Activated naive CD8-positive, alpha-beta T cell treated with anti-CD3 and anti-CD28 coated beads, Interleukin-2, amount 10 ng/mL, durations not matched to agents 7 days and 5 days (primary cell): ENCODE measurements at places on chromosomes 13 and 19.
A peak's percentile ranks its signal among the peaks of the same experiment; 100 is the strongest.

DNA sequence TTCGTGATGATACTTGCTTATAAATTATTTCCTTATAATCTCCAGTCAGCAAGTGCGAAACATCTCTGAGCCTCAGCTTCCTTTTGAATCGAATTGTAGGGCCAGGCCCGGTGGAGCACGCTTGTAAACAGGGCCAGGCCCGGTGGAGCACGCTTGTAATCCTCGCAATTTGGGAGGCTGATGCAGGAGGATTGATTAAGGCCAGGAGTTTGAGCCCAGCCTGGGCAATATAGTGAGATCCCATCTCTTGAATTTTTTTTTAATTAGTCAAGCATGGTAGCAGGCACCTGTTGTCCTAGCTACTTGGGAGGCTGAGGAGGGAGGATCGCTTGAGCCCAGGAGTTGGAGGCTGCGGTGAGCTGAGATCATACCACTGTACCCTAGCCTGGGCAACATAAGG, 116.2 kb upstream of the MCF2L start:
- peaks cover 18% of the 10 kb centered on the region for H3K36me3 ChIP-seq
- no peaks in the 10 kb centered on the region for H3K4me1 ChIP-seq
- no peak for DNase-seq
- no peaks in the 10 kb centered on the region for H3K27me3 ChIP-seq
- no peak overlapping the region for H3K27ac ChIP-seq
- no peak overlapping the region for H3K4me3 ChIP-seq

- H3K27ac ChIP-seq = no peak overlapping the region
- H3K27me3 ChIP-seq = no peaks in the 10 kb centered on the region
- DNase-seq = no peak
- no peaks in the 10 kb centered on the region for H3K4me1 ChIP-seq
- H3K4me3 ChIP-seq = no peak overlapping the region
These were observed 166.7 kb upstream of the TSHZ3 start for GRCh38 chr19:31515931-31516330.

GRCh38 chr19:10155839-10156238, 36.1 kb upstream of the EIF3G start:
- no peak overlapping the region for H3K27ac ChIP-seq
- H3K4me3 ChIP-seq = no peak overlapping the region
- no peaks in the 10 kb centered on the region for H3K4me1 ChIP-seq
- H3K36me3 ChIP-seq = peaks cover 40% of the 10 kb centered on the region
- DNase-seq = no peak

GRCh38 chr13:41837629-41838028, 123.3 kb downstream of the VWA8 start:
- peaks cover 36% of the 10 kb centered on the region for H3K36me3 ChIP-seq
- peaks cover 2% of the 10 kb centered on the region for H3K4me1 ChIP-seq
- DNase-seq = no peak

DNA sequence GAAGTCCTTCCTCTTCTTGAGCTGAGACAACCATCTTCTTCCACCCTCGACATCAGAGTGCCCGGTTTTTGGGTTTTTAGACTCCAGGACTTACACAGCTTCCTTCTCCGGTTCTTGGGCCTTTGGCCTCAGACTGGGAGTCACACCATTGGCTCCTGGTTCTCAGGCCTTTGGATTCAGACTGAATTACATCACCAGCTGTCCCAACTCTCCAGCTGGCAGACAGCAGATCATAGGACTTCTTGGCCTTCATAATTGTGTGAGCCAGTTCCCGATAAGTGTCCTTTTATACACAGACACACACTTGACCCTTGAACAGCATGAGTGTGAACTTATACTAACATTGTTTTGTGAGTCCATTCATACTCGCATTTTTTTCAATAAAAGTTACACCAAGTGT, 166.0 kb upstream of the UBL3 start:
- peaks cover 7% of the 10 kb centered on the region for H3K27me3 ChIP-seq
- no peak overlapping the region for H3K4me3 ChIP-seq
- no peak for DNase-seq
- no peak overlapping the region for H3K27ac ChIP-seq

DNA sequence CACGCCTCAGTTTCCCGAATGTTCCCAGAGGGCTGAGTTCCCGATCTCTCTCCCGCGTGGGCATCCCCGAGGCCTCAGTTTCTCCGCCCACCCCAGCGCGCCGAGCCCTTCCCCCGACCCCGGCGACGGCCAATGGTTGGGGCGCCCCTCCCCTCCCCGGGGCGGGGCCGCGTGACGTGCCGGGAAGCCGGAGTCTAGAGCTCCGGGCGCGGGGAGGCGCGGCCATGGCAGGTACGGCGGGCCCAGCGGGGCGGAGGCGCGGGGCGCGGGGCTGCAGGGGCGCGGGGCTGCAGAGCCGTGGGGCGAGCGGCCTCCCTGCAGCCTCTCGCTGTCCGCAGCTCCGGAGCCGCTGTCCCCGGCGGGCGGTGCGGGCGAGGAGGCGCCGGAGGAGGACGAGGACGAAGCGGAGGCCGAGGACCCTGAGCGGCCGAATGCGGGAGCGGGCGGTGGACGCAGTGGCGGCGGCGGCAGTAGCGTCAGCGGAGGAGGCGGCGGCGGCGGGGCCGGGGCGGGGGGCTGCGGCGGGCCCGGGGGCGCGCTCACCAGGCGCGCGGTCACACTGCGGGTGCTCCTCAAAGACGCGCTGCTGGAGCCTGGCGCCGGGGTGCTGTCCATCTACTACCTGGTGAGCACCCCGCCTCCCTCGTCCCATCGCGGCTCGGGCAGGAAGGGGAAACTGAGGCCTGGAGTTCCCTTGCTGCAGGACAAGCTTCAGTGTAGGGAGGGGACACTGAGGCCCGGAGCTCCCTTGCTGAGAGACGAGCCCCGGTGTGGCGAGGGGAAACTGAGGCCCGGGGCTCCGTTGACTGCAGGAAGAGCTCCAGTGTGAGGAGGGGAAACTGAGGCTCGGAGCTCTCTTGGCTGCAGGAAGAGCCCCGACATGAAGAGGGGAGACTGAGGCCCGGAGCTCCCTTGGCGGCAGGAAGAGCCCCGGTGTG, at the start of gene MPND:
Gene MPND, plus strand, starts transcription at position 193 of the 938 bp plus-strand sequence. Its CDS starts 32 bp downstream, at position 225.
- H3K36me3 ChIP-seq = peaks cover 15% of the 10 kb centered on the region
- peaks cover 15% of the 10 kb centered on the region for H3K4me1 ChIP-seq
- H3K27me3 ChIP-seq = no peaks in the 10 kb centered on the region
- peak within 1 kb of the TSS; percentile 95 for H3K27ac ChIP-seq

DNA sequence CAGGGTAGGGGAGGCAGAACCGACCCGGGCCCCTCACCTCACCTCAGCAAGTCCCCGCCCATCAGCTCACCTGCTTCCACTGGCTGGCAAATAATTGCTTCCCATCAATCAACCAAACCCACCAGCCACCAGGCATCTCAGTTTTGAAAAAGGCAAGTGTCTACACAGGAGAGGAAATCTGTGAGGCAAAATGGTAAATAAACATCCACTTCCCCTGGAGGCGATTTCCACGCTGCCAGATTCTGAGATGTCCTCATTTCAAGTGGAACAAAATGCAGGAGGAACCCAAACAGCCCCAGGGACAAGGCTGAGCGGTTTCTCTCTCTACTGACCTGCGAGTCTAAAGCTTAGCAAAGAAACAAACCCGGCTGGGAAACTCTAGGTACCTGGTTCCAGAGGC, 117.5 kb downstream of the CRYL1 start:
- H3K4me3 ChIP-seq = no peak overlapping the region
- H3K27me3 ChIP-seq = peaks cover 4% of the 10 kb centered on the region
- H3K27ac ChIP-seq = no peak overlapping the region
- H3K36me3 ChIP-seq = peaks cover 14% of the 10 kb centered on the region

DNA sequence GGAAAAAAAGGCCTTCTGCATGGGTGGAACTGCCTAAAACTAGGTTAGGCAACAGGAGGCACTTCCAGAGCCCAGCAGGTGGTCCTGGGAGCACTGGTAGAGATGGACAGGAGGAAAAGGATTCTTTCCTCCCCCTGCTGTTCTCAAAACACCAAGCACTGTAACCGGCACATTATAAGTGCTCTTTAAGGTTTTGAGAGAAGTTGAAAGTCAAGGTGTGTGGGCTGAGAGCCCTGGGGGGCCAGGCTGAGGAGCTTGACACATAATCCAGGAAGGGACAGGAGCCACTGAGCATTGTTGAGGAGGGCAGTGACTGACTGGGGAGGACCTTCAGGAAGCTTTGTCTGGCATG, 32.3 kb downstream of the SPATA13 start:
- peaks cover 6% of the 10 kb centered on the region for H3K4me1 ChIP-seq
- no peak overlapping the region for H3K4me3 ChIP-seq
- no peaks in the 10 kb centered on the region for H3K27me3 ChIP-seq

- no peaks in the 10 kb centered on the region for H3K27me3 ChIP-seq
- H3K27ac ChIP-seq = no peak overlapping the region
- no peak for DNase-seq
- H3K36me3 ChIP-seq = no peaks in the 10 kb centered on the region
These were observed 39.5 kb upstream of the CNMD start for GRCh38 chr13:52779103-52779502.

GRCh38 chr19:5850743-5851293, 431 bp downstream of the FUT3 start:
- no peaks in the 10 kb centered on the region for H3K36me3 ChIP-seq
- H3K27me3 ChIP-seq = peaks cover 2% of the 10 kb centered on the region
- H3K27ac ChIP-seq = peak overlapping the region; percentile 3
- H3K4me1 ChIP-seq = peaks cover 8% of the 10 kb centered on the region

DNA sequence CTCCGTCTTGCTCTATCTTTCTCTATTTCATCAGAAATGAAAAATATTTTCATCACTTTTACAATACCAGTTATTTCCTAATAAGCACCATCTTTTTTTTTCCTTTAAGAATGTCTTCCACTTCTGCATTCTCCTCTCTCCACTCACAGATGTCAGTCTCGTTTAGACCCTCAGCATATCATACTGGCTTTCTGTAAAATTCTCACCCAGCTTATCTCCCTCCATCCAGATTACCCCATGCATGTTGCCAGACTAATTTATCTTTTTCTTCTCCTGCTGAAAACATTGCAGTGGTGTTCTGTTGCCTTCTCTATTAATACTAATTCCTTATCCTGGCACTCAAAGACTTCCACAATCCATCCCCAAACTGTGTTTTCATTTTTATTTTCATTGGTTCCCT, 513.8 kb upstream of the KLF12 start:
- H3K4me3 ChIP-seq = no peak overlapping the region
- H3K27ac ChIP-seq = no peak overlapping the region
- H3K27me3 ChIP-seq = no peaks in the 10 kb centered on the region
- H3K4me1 ChIP-seq = peaks cover 1% of the 10 kb centered on the region

DNA sequence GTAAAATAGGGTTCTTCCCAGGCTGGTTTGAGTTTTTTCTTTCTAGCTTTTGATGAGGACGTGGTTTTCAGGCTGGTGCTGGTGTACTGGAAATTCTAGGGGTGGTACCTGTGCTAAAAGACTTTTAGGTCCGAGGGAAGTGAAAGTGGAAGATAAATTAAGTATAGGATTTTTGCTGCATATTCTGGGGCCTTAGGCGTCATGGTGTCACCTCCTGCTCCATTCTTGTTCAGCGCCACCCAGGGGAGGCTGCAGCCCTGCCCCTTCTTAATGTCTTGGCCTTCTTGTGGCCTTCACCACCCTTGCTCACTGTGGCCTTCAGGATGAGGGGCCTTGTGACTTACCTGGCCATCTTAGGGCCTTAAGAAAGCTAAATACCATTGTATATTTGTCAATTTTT, 12.4 kb downstream of the ZNF552 start:
- peaks cover 31% of the 10 kb centered on the region for H3K36me3 ChIP-seq
- no peak overlapping the region for H3K27ac ChIP-seq
- H3K4me1 ChIP-seq = peaks cover 30% of the 10 kb centered on the region
- no peaks in the 10 kb centered on the region for H3K27me3 ChIP-seq
- no peak overlapping the region for H3K4me3 ChIP-seq
- DNase-seq = no peak

DNA sequence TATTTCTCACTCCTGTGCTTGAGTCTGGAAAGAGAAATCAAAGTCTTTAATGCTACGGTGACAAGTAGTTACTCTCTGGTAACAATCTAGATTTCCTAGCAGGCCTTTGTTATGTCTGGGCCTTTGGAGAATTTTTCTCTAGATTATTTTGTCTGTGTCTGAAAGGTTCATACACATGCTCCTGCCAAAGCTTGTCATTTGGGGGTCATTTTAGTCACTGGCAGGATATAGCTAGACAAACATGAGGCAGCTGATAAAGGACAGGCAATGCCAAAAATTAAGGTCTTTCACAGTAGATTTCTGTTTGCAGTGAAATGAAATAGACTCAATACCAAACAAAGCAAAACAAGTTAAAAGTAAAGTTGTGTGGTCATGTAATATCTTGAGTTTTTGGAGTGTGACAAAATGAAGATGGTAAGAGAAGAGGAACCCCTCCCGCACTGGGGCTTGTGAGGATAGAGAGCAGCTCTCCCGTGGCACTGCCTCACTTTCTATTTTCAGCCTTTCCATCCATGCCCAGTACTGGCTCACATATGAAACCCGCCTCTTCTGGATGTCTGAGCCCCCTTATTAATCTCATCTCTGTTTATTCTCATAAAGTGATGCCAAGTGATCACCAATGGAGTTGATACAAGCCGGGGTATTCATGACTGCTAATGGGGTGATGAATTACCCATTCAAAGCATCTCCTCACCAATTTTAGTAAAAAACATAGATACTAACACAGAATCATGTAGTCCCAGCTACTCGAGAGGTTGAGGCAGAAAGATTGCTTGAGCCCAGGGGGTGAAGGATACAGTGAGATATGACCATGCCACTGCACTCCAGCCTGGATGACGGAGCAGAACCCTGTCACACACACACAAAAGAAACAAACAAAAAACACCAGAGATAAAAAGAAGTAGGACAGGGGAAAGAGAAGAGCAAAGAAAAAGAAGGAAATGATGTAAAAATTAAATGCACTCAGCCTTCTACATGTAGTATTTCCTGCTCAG, 389.3 kb downstream of the FGF14 start:
- peak overlapping the region; percentile 56 for H3K27ac ChIP-seq
- H3K4me1 ChIP-seq = no peaks in the 10 kb centered on the region
- H3K36me3 ChIP-seq = no peaks in the 10 kb centered on the region
- H3K27me3 ChIP-seq = no peaks in the 10 kb centered on the region

DNA sequence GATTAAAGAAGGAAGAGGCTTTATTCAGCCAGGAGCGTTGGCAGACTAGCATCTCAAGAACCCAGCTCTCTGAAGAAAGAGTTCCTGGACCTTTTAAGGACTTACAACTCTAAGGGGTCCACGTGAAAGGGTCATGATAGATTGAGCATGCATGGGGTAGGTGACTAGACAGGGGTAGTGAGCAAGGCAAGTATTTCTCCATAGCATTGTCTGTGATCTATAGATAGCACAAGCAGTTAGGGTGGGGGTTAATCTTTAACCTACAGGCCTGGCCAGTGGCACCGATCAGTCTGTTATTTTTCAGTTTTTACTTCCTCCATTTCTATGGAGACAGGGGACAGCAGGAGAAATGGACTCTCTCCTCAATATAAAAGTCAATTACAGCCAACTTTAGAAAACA, 983.7 kb downstream of the SLITRK1 start:
- no peaks in the 10 kb centered on the region for H3K4me1 ChIP-seq
- H3K27me3 ChIP-seq = no peaks in the 10 kb centered on the region
- no peak overlapping the region for H3K27ac ChIP-seq
- no peaks in the 10 kb centered on the region for H3K36me3 ChIP-seq
- no peak overlapping the region for H3K4me3 ChIP-seq
- no peak for DNase-seq

DNA sequence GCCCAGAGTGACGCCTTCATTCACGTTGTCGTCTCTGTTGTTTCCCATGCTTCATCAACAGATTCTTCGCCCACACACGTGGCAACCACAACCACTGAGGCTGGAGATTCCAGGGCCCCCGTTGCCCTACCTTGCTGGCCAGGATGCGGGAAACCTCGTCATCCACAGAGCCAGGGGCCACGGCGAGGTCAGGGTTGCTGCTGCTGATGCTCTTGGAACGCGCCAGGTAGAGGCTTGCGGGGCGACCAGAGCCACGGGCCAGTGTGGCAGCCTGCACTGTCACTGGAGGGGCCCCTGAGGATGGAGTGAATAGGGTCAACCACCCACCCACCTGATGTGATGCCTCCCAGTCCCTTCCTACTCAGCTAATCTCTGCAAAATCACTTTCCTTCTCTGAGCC, 6.3 kb upstream of the ANGPTL8 start:
- H3K4me1 ChIP-seq = peaks cover 2% of the 10 kb centered on the region
- H3K4me3 ChIP-seq = no peak overlapping the region
- DNase-seq = no peak
- no peaks in the 10 kb centered on the region for H3K36me3 ChIP-seq
- no peak overlapping the region for H3K27ac ChIP-seq
